Head of caudate nucleus (tissue), 42 donors: ENCODE measurements at places on chromosomes 5 and 9.

DNA sequence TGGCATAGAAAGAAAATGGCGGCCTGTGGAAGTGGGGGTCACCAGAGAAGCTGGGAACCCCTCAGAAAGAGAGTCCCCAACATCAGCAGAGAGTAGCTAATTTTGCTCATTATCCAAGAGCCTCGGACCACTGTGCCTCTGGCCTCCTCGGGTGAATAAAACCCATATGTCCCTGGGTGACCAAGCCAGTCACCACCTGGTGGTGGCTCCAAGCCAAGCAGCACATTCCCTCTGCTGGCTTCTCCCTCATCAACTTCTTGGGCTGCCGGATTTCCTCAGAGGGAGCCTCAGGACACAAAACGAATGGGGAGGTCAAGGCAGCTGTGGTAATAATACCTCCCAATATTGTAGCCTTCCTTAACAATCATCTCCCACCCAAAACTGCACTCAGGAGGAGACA lies 242.5 kb downstream of the NFIB start:
- no peak for DNase-seq

DNA sequence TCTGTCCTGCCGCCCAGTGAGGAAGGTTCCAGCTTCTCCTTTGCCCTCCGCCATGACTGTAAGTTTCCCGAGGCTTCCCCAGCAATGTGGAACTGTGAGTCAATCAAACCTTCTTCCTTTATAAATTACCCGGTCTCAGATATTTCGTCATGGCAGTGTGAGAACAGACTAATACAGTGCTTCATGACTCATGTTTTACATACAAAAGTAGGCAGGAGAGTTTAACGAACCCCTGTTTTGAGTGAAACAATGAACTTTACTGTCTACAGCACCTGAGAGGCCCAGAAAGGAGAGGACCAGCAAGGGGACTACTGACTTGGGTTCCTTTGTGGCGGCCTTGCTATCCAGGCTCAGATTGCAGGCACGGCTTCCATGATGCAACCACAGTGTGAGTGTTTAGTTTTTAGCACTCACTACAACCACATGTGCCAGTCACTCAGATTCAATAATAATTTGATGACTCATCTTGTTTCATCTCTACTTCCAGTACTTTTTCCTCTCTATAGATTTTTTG lies 139.1 kb upstream of the CLINT1 start:
- no peak for DNase-seq

- DNase-seq, result no peak
These were observed 16.2 kb downstream of the RAD1 start for GRCh38 chr5:34899066-34899465.

- peak; percentile 44 for DNase-seq
These were observed 4.2 kb downstream of the AK1 start for GRCh38 chr9:127873223-127873691.

DNA sequence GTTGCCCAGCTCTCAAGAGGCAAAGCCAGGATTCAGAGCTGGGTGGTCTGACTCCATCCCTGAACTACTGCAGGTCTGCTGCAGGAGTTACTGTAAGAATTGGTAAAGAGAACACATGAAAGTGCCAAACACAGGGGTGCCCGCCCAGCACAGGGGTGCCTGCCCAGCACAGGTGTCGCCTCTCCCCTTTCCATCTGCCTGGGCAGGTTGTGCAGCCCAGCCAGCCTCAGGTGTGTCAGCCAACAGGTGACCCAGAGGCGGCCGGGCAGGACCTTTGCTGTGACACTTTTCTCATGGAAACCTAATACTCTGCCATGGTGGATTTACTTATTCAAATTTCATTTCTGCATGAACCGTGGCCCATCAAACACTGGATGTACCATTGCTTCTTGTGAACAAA lies 289.7 kb upstream of the IRX4 start:
- no peak for DNase-seq

- DNase-seq, result no peak
These were observed 338.5 kb downstream of the PLK2 start for GRCh38 chr5:58121391-58121790.
